CD4-positive, CD25-positive, alpha-beta regulatory T cell (primary cell): ENCODE measurements at places on chromosomes 2 and 18.

GRCh38 chr2:129793431-129793902, 186.0 kb upstream of the RAB6C start:
- no peak for DNase-seq

DNA sequence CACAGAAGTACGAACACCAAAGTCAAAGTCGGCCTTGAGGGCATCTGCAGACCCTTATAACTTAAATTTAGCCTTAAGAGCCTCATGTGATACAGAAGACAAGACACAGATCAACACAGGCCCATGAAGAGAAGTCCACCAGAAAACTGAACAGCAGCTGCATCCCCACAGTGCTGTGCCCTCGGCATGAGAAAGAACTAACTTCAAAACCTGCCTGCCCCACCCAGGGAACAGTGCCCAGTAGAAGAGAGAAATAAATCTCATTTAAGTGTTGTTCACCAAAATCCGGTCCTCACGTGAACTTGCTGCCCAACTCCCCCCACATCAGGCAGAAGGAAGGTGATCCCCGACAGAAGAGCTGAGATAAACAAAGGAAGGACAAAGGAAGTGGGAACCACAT, 73.7 kb downstream of the PXDN start:
- no peak for DNase-seq

DNA sequence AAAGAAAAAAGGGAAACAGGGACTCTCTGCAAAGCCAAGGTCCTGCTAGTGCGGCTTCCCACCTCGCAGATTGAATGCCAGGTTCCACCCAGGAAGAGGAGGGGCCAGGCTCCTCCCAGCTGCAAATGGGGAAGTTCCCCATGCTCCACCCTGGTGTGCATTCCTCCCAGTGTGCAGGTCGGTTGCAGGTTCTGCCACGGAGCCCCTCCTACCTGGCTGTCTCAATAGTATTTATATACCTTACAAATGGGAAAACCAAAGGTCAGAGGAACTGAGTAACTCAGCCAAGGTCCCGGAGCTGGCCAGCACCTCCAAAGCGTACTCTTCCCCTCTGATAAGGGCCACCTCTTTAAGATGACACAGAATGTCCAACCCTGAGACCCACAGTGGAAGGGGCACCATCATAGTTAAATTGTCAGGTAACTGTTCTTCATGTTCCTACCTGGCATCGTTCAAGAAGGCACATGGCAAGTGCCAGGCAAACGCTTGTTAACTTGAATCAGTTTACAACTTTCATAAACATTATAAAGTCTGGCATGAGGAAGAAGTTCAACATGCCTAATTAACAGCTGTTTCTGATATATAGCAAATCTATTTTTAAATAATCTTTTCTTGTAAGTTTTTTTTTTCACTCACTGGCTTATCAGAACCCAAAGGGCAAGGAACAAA, 35.5 kb downstream of the POU3F3 start:
- DNase-seq = no peak

GRCh38 chr2:239787538-239788050, 237.5 kb downstream of the NDUFA10 start:
- DNase-seq = no peak

GRCh38 chr2:80568011-80568410, 263.5 kb upstream of the LRRTM1 start:
- DNase-seq = no peak

GRCh38 chr18:12659904-12660605, 2.1 kb upstream of the SPIRE1 start:
- no peak for DNase-seq

DNA sequence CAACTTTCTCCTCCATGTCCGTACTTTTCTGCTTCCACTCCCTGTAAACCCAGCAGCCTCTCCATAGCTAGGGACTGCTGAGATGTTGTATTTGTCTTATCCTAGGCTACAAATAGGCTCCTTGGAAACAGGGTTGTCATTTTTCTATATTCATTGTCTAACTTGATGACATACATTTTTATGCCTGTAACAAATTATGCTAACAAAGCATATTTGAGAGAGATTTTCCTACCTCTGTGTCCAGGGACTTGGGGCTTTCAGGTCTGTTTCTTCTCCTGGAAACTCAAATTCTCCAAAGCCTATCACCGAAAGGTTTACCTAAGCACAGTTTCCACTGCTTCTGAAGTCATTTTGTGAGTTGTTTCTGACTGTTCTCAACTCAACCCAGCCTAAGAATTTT, 102.7 kb downstream of the UBE2E3 start:
- DNase-seq = no peak

- DNase-seq = no peak
These were observed 66.3 kb upstream of the GLI2 start for GRCh38 chr2:120669121-120669952.
